ENCODE measurements at places on chromosomes 13 and 19. TPM values are rescaled to one million over a fixed set of nuclear protein-coding genes. Genes with fewer than 3 reads are reported as not detected.

- peak; percentile 2 for DNase-seq
- no peak overlapping the region for H3K27ac ChIP-seq
- no peaks in the 10 kb centered on the region for H3K4me1 ChIP-seq
- no peaks in the 10 kb centered on the region for H3K27me3 ChIP-seq
- H3K36me3 ChIP-seq: no peaks in the 10 kb centered on the region
These were observed 57.7 kb downstream of the ANKRD10 start for GRCh38 chr13:110856942-110857835.

DNA sequence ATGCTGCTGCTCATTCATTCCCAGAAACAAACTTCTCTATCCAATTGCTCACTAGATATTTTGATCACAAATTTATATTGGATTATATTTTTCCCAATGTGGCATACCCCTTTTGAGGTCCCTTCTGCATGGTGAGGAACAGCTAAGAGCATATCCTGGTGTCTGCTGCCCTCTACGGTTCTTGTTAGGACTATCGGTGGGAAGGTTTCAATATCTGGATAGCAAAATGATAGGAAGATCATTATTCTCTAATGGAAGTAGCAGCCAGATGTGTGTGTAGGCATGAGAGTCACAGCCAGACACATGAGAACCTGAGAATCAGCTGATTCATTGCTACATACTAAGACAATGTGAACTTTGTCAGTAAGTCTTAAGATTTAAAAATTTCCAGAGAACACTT lies 1422.4 kb upstream of the MIR17HG start:
- no peaks in the 10 kb centered on the region for H3K27me3 ChIP-seq
- H3K4me3 ChIP-seq: no peak overlapping the region
- no peak overlapping the region for H3K27ac ChIP-seq
- no peaks in the 10 kb centered on the region for H3K4me1 ChIP-seq
- DNase-seq: peak; percentile 66
- no peaks in the 10 kb centered on the region for H3K36me3 ChIP-seq

FCAR gene
- not detected for total RNA-seq

GRCh38 chr19:38003438-38004185 lies 96.6 kb downstream of the SIPA1L3 start:
- peak; percentile 81 for DNase-seq
- peaks cover 2% of the 10 kb centered on the region for H3K4me1 ChIP-seq
- no peaks in the 10 kb centered on the region for H3K27me3 ChIP-seq

RDH8 gene
- not detected for total RNA-seq

DNA sequence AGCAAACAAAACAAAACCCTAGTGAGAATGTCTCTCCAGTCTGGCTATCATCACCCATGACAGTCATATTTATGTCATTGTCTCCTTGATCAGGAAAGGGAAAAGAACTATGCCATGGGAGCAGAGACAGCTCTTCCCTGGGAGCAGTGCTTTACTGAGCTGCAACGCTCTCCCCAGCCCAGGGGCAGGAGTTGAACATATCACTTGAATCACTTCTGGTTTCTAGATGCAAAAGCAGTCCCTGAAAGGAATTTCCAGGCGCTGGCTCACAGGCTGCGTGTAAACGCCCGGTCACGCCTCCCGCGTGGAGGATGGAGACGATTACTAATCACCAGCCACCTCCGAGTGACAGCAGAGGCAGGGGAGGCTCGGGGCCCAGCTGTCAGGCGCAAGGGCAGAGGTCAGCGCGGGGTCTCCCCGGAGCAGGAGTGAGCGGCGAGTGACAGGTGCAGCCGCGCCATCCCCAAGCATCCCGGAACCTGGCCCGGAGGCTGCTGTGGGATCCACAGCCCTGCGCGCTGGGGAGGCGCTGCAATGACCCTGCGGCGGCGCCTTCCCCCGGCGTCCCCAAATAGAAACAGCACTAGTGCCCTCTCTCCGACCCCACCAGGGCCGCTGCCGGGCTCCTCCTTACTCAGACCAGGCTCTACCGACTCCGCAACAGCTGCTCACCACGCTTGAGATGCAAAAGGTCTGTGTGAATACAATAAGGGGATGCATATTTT lies 23.5 kb upstream of the DCLK1 start:
- no peaks in the 10 kb centered on the region for H3K4me1 ChIP-seq
- no peaks in the 10 kb centered on the region for H3K36me3 ChIP-seq
- H3K27ac ChIP-seq: peak overlapping the region; percentile 53
- DNase-seq: peak; percentile 77
- H3K4me3 ChIP-seq: no peak overlapping the region
- H3K27me3 ChIP-seq: peaks cover 4% of the 10 kb centered on the region

- H3K4me1 ChIP-seq: no peaks in the 10 kb centered on the region
- no peaks in the 10 kb centered on the region for H3K27me3 ChIP-seq
- H3K36me3 ChIP-seq: peaks cover 68% of the 10 kb centered on the region
- no peak overlapping the region for H3K4me3 ChIP-seq
- no peak overlapping the region for H3K27ac ChIP-seq
- DNase-seq: peak; percentile 71
These were observed 8.4 kb upstream of the PRR19 start for GRCh38 chr19:42293540-42293939.

DNA sequence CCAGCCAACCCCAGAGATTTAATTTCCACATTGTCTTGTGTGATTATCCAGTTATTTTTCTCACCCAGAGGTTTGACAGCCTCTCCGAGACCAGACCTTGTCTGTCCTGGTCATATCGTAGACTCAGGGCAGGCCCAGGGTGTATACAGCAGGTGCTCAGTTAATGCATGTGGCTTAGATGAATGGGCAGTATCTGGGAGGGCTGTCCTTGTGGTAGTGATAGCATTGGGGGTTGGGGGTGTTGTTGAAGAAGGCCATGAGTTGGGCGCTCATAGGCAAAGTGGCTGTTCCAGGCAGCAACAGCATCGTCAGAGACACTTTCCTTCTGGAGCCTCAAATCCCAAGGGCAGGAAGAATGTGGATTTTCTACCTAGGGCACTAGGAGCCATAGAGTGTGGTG lies 16.9 kb downstream of the MAST3 start:
- H3K27ac ChIP-seq: no peak overlapping the region
- DNase-seq: no peak
- H3K36me3 ChIP-seq: no peaks in the 10 kb centered on the region
- H3K27me3 ChIP-seq: peaks cover under 1% of the 10 kb centered on the region
- H3K4me3 ChIP-seq: no peak overlapping the region

SLC1A6 gene
- 1.6 TPM for total RNA-seq

GRCh38 chr13:106318941-106319411 lies 216.5 kb downstream of the EFNB2 start:
- H3K27me3 ChIP-seq: no peaks in the 10 kb centered on the region
- no peaks in the 10 kb centered on the region for H3K36me3 ChIP-seq
- H3K4me1 ChIP-seq: peaks cover 4% of the 10 kb centered on the region
- no peak overlapping the region for H3K27ac ChIP-seq

DNA sequence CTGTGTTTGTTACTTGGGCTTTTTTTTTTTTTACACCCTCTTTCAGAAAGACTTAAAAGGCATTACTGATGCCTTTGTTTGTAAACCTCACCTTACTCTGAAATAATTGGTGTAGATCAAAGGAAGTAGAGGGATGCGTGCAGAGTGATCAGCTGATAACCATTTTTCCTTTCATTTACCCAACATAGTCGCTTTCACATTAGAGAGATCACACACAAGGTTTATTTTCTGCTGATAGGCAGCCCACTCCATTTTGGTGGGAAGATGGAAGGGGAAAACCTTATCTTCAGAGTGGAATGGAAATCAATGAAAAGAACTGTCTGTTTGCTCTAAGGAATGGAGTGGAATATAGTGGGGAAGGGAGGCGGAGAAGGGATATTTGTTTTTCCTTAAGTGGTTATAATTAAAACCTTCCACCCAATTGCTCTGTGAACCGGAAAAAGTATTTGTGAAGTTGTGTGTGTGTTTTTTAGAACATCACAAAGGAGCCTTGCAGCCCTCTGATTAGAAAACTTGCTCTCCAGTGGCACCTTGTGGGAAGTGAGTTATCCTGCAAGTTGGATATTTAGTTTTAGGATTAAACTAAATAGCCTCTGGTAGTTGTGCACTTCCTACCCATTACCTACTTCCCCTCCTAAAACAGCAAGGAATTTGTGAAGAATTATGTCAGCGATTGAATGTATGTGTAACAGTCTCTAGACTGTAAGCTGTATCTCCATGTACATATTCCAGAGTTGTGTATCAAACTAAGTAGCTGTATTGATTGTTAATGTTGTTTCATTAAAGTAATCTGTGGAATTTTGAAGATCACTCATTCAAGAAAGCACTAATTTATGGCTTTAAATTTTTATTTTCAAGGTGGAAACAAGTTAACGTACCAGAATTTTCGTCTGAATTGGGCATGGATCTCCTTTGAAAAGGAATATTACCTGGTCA lies 76.8 kb downstream of the FREM2 start:
- peaks cover under 1% of the 10 kb centered on the region for H3K4me1 ChIP-seq
- peak; percentile 70 for DNase-seq
- no peaks in the 10 kb centered on the region for H3K36me3 ChIP-seq
- H3K27me3 ChIP-seq: no peaks in the 10 kb centered on the region
- H3K4me3 ChIP-seq: no peak overlapping the region
- no peak overlapping the region for H3K27ac ChIP-seq

- H3K4me1 ChIP-seq: no peaks in the 10 kb centered on the region
- no peaks in the 10 kb centered on the region for H3K36me3 ChIP-seq
- no peak for DNase-seq
These were observed 34.4 kb upstream of the ABCC4 start for GRCh38 chr13:95335667-95336066.

- H3K27ac ChIP-seq: no peak overlapping the region
- no peaks in the 10 kb centered on the region for H3K4me1 ChIP-seq
- no peak for DNase-seq
- no peaks in the 10 kb centered on the region for H3K27me3 ChIP-seq
- peaks cover 86% of the 10 kb centered on the region for H3K36me3 ChIP-seq
These were observed 41.9 kb downstream of the EPSTI1 start for GRCh38 chr13:42950181-42950580.

GRCh38 chr19:33284146-33284643 lies 18.1 kb downstream of the CEBPA start:
- DNase-seq: no peak
- no peak overlapping the region for H3K27ac ChIP-seq
- H3K36me3 ChIP-seq: no peaks in the 10 kb centered on the region
- H3K4me1 ChIP-seq: no peaks in the 10 kb centered on the region
- H3K27me3 ChIP-seq: no peaks in the 10 kb centered on the region

DNA sequence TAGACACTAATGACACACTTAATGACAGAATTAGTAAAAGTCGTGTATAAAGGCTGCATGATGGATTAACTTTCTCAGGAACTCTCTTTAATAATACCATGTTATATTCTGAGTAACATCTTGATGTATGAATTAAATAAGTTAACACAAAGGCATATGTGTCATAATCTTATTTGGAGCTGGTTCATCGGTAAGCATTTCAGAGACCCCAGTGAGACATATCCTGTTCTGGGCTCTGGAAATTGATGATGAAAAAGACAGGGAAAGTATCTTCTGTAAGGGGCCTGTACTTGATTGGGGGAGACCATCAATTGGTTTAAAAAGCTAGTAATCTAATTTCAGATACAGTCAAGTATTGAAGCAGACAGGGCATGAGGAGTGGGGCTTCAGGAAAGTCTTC lies 547.9 kb downstream of the GPC6 start:
- no peak for DNase-seq
- H3K4me1 ChIP-seq: peaks cover 10% of the 10 kb centered on the region
- H3K27ac ChIP-seq: no peak overlapping the region
- no peaks in the 10 kb centered on the region for H3K36me3 ChIP-seq
- no peaks in the 10 kb centered on the region for H3K27me3 ChIP-seq

DNA sequence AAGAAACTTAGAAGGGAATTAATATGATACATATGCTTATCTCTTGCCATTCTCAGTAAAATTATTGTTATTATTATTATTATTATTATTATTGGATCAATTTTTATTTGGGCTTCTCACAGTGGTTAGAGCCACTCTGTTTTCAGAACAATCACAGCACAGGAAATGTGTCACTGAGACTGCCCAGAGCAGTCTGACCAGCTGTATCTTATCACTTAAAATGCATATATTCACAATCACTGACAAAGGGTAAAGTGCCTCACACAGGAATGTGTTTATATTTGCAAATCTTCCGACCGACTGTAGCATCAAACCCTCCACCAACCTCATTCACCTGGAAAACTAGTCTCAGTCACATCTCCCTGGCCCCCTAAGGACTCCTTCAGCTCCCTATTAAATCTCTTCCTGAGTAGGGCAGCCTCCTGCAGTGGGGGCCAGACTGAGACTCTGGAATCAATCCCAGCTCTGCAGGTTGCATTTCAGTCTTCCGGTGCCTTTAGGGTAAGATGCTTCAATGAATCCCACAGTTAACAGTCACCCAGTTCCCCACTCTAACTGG lies 738.3 kb upstream of the SLITRK5 start:
- peak; percentile 92 for DNase-seq
- H3K36me3 ChIP-seq: no peaks in the 10 kb centered on the region
- H3K4me3 ChIP-seq: peak overlapping the region; percentile 15
- peaks cover 2% of the 10 kb centered on the region for H3K4me1 ChIP-seq
- no peaks in the 10 kb centered on the region for H3K27me3 ChIP-seq

IGFL4 gene
- total RNA-seq: 0.90 TPM

All from endodermal cell (in vitro differentiated cells).